ENCODE measurements at places on chromosomes 5 and 9.

DNA sequence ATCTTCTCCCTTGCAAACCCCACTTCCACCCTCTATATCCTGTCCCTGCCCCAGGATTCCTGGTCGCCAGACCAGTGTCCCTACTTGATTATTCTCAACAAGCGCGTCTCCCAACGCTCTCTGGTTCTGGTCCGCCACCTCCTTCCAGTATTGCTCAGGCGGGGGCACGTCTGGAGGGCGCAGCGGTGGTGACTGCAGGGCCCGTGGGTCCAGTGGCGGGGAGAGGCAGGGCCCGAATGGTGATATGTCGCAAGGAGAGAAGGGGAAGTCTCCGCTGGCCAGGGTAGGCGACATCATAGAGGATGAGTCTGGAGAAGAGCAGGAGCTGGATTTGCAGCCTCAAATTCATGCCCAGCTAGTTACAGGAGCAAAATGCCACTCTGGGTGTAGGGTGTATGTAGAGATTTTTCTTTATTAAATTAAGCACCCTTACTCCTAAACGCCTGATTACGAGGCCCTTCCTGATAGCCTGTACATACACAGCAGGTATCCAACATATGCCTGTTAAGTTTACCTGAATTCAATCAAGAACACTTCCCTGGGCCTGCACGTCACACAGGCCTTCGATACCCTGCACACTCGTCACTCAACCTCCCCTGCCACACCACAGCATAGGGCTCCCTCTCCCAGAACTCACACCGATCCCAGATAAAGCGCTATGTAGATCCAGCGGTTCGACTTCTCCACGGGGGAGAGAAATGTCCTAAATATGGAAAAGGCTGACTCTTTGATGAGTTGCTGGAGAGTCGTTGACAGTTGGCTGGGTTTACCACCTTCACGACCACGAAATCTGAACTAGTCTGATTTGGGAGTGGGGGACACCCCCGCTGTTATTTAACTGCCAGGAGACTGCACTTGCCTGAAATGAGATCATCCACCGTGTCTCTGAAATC, 4.8 kb downstream of the MCIDAS start:
- DNase-seq = no peak

DNA sequence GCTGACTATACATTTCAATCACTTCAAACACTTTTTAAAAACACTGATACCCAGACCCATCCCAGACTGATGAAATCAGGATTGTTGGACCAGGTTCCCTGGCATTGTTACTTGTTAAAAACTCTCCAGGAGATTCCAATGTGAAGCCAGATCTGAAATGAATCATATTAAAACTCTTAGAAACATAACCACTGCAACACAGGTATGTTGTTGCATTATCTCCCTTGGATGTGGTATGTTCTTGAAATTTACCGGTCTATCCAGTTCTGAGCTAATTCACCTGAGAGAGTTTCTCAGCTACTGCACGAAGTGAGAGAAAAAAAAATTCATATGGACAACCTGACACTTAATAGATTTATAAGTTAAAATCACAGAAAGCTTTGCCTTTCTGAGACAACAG, 21.8 kb downstream of the MEF2C start:
- no peak for DNase-seq

GRCh38 chr9:133830711-133831110, 92.6 kb upstream of the SARDH start:
- DNase-seq = no peak

GRCh38 chr5:81334304-81335061, 33.1 kb downstream of the ZCCHC9 start:
- no peak for DNase-seq

DNA sequence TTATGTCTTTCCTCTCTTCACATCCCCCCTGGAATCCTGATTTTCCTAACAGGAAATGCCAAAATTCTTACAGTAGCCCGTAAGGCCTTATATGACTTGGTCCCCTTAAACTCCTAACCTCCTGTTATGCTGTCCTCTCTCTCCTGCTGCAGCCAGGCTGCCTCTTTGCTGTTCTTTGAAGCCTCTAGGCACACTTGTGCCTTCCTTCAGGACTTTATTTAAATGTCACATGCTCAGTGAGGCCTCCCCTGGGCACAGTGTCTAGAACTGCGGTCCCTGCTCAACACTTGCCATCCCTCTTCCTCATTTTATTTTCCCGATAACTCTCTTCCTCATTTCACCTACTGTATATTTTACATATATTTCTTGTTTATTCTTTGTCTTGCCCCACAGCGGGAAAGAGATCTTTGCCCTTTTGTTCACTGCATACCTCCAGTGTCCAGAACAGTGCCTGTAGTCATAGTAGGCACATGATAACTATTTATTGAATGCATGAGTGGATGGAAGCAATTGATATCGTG, 5.5 kb upstream of the SHB start:
- no peak for DNase-seq

DNA sequence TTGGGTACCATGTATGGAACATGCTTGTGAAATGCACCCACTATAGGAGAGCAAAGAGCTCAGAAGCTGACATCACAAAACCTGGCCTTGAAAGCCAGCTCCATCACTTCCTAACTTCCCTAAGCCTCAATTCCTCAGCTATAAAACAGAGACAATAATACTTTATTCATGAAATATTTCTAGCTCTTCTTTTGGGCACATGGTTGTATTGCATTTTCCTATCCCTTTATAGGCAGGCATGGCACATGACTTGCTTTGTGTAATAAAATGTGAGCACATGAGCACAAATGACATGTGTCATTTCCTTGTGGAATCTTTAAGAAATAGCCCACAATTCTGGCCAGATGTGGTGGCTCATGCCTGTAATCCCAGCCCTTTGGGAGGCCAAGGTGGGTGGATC, 18.5 kb downstream of the ZNF366 start:
- DNase-seq = no peak

- DNase-seq = no peak
These were observed 114.2 kb downstream of the LHFPL2 start for GRCh38 chr5:78534148-78534904.

GRCh38 chr9:135893104-135893503, 14.2 kb downstream of the CAMSAP1 start:
- DNase-seq = no peak

DNA sequence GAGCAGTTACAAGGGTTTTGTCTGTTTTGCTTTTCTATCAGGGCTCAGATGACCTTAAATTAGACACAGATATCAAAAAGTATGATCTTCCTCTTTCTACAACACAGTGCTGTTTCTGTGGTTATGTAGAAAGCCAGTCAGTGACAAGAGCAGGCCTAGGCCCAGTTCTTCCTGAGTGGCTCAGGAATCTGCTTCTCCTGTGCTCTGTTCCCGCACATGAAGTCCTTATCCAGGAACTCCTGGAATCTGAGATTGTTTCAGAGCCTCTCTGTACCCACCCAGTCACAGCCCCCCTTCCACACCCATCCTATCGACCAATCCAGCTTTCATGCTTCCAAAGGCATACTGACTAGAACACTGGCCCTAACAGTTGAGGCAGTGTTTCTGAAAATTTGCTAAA, 40.4 kb upstream of the SMU1 start:
- DNase-seq = no peak

GRCh38 chr5:108521011-108521700, 139.3 kb upstream of the FBXL17 start:
- DNase-seq = no peak

- DNase-seq = no peak
These were observed 34.4 kb downstream of the COL23A1 start for GRCh38 chr5:178555771-178556211.

DNA sequence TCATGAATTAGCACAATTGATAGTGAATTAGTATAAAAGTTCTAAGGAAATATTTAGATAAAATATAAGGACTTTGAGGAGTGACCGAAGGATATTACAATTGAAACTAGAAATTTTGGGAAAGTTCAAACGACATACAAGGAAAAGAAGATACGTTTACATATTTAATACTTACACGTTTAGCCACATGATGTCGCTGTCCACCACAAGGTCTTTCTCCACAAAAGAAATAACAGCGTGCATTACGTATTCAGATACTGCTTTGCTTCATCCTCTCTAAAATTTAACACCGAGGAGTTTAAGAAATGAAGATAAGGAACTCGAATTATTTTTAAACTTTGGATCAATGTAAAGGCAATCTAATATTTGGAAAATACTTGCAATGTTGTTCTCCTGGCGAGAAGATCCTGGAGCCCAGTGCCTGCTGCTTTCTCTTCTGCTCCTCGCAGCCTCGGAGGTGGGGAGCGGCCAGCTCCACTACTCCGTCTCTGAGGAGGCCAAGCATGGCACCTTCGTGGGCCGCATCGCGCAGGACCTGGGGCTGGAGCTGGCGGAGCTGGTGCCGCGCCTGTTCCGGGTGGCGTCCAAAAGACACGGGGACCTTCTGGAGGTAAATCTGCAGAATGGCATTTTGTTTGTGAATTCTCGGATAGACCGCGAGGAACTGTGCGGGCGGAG, at the start of gene PCDHA3:
Gene PCDHA3, plus strand, starts transcription at position 242 of the 678 bp plus-strand sequence.
- no peak for DNase-seq

DNA sequence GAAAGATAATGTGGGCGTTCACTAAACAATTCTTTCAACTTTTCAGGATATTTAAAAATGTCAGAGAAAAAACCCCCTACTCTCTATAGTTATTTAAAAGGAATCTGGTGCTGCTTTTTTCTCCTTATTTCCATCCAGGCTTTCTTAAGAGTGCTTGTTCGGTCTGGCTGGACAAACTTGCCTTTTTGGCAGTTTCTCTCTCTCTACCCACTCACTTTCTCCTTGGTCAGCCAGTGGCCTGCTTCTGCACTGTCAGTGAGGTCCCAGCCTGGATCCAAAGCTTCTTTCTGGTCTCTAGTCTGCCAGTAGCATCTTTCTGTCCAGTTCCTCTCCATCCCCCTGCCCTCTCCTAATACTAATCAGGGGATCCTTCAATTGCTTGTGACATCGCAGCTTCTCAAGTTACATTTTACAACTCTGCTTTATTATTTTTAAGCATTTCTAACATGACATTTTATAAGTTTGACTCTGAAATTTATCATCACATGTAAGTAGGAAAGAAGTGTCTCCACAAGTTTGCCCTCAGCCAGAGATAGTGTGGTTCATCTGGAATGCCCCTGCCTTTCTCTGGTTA, 50.4 kb downstream of the PIK3R1 start:
- no peak for DNase-seq

- DNase-seq = no peak
These were observed 175.0 kb downstream of the MACROH2A1 start for GRCh38 chr5:135223891-135224625.

DNA sequence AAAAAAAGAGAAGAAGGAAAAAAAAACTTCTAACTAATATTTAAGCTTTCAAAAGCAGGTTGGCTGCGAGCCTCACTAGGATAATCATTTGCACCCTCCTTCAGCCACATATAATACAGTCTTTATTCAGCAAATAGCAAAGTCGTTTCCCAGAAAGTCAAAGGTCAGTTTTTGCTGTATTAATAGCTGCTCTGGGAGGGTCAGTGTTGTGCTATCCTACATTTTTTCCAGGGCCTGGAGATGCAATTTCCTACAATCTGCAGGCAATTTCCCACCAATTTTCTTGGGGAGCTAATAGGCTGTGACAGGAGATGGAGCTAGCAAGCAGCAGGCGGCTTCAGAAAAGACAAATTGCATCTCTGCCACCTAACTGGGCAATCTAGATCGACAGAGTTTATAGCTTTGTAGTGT, 136.8 kb downstream of the TLE1 start:
- DNase-seq = no peak

DNA sequence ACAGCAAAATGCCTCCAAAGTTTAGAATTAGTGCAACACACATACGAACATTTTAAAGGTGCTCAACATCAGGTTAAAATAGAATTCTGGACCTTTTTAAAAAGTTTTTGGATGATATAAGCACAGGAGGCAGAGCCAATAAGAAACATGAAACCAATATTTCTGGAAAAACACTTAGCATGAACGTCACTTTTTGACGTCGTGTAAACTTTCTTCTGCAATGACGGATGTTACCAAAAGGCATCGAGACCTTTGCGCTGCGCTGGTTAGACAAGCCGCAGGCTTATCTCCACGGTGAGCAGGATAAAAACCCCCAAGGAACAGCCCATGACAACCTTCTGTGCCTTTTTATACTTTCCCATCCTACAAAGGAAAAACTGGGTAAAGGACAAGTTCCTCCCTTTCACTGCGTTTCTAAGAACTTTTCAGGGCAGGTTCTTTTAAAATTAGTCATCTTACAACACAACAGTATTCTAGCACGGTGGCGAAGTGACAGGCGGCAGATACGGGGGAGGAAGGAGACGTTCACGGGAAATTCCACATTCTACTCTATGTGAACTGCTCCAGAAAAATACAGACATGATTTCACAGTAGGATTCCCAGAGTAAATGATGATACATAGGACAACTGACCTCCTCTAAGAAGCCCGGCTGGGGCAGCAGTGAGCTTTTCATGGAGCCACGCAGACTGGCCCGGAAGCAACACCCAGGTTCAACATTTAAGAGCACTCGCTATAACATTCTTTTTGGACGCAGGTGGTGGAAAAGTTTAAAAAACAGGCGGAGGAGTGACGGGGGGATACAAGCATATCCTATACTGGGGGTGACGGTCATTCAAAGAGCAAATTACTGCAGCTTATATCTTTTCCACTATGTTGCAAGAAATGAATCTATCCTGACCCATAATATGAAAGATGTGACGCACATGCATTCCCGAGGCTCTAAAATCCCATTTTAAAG, 52.4 kb downstream of the USP20 start:
- DNase-seq = no peak

- DNase-seq = no peak
These were observed 34.1 kb upstream of the ERCC6L2 start for GRCh38 chr9:95841377-95841776.

DNA sequence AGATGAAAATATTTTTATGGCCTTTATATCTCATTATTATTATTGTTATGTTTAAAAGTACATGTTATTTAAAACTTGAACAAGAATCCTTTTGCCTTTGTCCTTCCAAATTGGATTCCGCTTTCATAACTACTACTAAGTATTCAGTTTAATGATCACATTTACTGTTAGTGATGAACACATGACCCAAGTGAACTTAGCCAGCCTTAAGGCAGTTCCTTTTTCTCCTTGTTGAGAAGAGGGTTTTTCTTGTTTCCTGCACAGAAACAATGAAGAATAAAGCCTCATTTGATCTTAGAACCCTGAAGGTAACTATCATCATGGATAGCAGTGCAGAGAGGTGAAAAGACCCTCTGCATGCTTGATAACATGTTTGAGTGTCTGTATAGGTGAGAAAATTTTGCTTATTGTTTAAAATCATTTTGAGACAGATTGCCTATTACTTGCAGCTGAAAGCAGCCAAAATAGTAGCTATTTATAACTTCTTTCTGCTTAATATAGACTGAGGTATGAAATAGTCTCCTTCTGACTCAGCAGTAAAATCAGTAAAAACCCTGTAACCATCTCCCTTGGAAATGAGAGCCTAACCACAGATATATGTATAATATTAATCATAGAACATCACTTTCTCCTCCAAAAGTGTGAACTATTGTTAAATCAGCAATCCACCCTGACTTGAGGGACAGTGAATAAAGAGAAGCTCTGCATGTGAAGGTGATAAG, 266.2 kb downstream of the SPATA31D1 start:
- no peak for DNase-seq
